ENCODE measurements at places on chromosomes 12 and 14.

GRCh38 chr12:124581307-124582107 lies 14.1 kb upstream of the NCOR2 start:
- no peak for DNase-seq

- no peak for DNase-seq
Measured at GRCh38 chr12:117881517-117881916, 87.3 kb downstream of the KSR2 start.

GRCh38 chr12:44875954-44876543 lies at the start of gene NELL2:
Gene NELL2 (minus strand): TSS chr12:44876315. CDS start chr12:44875869, 446 bp downstream.
- DNase-seq = no peak

GRCh38 chr12:57272337-57273151 lies 21.6 kb upstream of the STAC3 start:
- DNase-seq = no peak

DNA sequence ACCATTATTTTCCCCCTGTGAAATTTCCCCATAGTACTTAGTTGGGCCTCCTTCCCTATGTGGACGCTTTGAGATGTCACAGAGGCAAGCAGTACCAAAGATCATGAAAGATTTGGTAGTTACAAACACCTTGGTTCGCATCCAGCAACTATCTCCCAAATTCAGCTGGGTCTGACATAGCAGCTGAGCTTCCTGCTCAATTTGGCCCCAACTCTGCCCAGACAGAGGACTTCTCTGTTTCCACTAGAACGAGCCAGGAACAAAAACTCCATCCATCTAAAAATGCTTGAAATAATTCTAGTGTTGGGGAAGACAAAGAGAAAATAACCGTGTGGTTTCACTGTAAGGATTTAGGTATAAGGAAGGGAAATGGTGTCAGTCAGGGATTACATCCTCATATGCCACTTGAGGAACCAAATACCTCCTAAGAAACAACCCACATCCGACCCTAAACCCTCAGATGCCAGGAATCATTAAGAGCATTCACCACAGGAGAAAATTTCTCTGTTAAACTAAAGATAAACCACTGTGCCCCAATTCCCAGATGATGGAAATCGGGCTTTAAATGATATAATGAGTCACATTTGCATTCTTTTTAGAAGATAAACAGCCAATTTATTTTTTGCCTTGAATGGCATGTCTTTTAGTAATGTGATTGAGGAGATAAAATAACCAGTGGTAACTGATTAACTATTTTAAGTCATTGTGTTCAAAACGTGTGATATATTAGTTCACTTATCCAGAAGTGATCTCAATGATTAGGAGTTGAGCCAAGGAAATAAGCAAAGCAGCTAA lies 103.7 kb upstream of the IFNG-AS1 start:
- DNase-seq = no peak

DNA sequence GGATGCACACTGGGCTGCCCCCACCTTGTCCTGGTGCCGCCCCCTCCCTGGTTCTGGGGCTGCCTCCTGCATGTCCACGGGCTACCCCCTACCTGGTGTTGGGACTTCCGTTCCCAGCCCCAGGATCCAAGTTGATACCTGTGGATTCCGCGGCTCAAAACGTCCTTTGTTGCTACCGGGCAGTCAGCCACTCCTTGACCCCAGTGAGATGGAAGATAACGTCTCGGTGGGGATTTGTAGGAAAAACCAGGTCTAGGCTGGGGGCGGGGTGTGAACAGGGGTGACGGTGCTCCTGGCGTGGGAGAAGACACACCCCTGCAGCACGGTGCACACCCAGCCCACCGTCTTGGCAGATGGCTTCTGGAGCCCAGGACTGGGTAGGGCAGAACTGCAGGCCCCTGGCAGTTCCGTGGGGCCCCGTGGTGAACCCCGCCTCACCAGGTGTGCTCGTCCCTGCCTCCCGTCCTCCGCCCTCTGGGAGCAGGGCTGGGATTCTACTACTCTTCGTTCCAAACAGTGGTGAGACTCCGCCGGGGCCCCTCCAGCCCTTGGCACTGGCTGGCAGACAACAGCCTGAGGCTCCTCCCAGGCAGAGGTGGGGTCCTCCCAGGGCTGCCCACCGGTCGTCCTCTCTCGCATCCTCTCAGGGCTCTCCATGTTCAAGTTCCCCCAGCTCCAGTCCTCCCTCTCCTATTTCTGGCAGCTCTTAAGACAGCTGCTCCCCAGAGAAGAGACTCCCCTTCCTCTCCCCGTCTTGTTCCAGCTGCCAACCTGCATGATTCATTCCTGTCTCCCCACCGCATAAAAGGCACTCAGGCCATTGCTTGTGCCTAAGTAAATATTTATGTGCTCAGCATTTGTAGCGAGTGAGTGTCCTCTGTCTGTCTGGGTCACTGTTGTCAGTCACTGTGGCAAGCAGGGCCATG lies 75.5 kb downstream of the FBXL14 start:
- DNase-seq = peak; percentile 74

GRCh38 chr12:114684098-114684869 lies at the start of gene TBX3:
Gene TBX3 (minus strand): TSS chr12:114684175. CDS start chr12:114683200, 975 bp downstream.
- DNase-seq = peak; percentile 93

- no peak for DNase-seq
Measured at GRCh38 chr12:43318021-43318420, 234.0 kb downstream of the ADAMTS20 start.

- no peak for DNase-seq
Measured at GRCh38 chr14:42185718-42186117, 579.0 kb downstream of the LRFN5 start.

DNA sequence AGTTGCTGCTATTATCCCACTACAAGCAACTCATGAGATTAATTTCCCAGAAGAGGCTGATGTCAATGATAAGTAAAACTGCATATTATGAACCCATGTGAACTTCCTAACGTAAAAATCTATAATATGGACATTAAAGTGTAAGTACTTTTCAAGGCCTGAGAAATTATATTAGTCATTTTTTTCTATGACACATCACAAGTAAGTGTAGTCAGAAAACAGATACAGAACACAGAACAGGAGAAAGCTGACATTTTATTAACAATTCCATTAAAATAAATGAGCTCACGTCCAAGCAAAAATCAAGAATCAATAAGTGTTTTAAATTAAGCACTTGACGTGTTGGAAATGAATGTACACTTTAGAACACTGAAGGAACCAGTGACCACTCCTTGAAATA lies 155.0 kb downstream of the MDGA2 start:
- no peak for DNase-seq

GRCh38 chr14:103543140-103543539 lies 14.1 kb downstream of the TRMT61A start:
- DNase-seq = no peak

GRCh38 chr14:31596342-31597095 lies 35.3 kb downstream of the NUBPL start:
- no peak for DNase-seq

DNA sequence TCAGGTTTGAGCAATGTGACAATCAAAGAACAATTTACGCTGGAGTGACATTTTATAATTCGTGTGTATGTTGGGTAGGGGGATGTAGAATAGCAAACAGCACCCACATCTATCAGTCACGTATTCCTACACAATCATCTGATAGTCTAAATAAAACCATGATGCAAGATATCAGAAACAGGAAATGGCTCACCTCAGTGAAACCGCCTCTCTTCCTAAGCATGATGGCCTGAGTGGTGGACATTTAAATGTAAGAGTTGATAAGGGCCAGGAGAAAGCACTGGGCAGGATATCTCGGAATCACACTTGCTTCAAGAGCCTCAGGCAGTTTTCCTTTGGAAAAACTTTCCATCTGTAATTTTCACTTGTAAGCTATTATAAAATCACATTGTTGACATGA lies 128.2 kb downstream of the GRIP1 start:
- no peak for DNase-seq

DNA sequence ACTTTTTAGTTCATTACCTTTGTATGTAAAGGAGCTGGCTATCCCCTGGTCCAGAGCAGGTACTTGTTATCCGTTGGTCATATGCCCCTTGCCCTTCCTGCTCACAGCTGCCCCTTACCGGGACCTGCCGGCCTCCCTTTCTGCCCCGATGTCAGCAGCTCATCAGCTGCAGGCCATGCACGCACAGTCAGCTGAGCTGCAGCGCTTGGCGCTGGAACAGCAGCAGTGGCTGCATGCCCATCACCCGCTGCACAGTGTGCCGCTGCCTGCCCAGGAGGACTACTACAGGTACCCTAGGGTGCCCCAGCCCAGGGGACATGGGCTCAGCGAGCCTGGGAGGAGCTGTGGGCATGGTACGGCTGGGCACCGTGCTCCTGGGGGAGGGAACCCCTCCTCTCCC lies 2.3 kb upstream of the RNU7-1 start:
- no peak for DNase-seq

DNA sequence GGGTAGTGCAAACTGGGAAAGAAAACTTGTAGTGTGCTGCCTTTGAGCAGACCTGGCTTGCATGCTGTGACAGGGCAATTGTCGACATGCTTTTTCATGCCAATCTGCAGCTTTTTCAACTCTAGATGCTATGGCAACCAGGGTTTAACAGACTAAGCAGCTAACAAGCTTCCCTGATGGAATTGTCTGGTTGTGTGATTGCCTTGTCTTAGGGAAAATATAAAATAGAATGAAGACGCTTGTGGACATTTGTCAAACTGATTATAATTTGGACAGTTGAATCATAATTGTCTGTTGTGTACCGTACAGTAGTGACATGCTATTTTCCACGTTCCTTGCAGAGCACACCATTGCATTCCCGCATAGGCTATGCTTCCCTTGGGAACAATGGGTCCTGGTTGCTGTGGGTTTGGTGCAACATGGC lies 113.0 kb downstream of the FOXG1 start:
- DNase-seq = no peak

- DNase-seq = no peak
Measured at GRCh38 chr12:47943623-47944340, 19.6 kb upstream of the TMEM106C start.

DNA sequence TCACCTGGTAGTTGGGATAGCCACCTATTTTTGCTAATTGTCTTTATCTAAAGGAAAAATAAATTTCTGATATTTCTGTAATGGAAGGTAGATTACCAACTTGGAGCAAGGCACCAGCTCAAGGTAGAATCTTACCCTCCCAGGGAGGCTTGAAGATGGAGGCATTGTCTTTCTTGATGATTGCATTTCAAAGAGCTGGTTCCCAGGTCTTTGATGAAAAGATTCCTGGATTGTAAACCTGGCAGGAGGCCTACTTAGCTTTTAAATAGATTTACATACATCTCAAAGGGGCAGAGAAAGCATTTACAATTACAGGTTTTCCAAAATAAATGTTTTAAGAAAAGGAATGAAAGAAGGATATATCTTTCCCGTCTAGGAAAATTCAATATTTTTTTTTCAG lies 729.2 kb downstream of the LRFN5 start:
- DNase-seq = no peak

- no peak for DNase-seq
Measured at GRCh38 chr14:59428581-59429012, 36.6 kb downstream of the GPR135 start.

GRCh38 chr12:58066296-58066695 lies 124.9 kb downstream of the ATP23 start:
- DNase-seq = no peak

Data from smooth muscle cell of the brain vasculature (primary cell).